CD4-positive, alpha-beta T cell treated with Interferon gamma for 1 hour (primary cell): ENCODE measurements at places on chromosomes 4 and X.

DNA sequence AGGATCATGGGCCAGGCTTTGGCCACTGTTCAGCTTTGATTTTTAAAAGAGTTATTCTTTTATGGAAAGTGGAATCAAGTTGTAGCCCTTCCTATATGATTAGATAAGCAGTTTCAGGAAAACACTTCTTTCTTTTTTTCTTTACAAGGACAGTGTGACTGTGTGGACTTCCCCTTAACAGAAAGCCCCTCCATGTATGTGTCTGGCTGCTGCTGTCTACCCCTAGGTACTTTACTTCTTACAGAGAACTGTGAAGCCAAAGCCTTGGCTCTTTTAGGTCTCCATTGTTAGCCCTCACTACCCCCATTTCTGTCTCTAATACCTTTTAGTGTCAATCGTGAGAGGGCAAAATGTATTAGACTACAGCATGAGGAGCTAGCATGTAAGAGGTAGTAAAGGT lies 19.1 kb downstream of the VSIG1 start:
- DNase-seq: no peak

DNA sequence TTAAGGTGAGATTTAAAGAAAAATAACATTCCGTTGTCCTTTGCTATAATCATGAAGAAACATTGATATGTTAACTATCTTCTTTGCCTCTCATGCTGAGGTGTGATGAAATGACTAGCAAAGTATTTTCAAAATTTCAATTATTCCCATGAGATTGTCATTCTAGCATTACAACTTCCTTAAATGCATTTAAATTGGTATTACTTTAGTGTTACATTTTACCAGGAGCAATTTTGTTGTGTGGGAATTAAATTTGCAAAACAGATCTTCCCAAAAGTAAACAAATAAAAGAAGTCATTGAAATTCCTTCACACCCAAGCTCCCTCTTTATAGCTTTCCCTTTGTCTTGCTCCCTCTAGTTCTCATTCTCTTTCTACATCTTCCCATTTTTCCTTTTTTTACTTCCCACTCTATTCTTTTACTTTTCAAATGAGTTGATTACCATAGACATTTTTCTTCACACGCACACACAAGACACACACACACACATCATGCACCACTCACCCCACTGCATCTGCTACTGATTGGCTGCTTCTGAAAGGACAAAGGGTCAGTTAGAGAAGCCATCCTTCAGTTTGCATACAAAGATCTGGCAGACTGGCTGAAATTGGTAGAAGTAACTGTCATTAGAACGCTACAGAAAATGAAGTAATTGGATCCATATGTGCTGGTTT lies 10.0 kb upstream of the APELA start:
- no peak for DNase-seq

GRCh38 chr4:118076958-118077766 lies 42.9 kb downstream of the NDST3 start:
- DNase-seq: no peak

- DNase-seq: no peak
These were observed 94.2 kb downstream of the PPP3CA start for GRCh38 chr4:101253121-101253520.

DNA sequence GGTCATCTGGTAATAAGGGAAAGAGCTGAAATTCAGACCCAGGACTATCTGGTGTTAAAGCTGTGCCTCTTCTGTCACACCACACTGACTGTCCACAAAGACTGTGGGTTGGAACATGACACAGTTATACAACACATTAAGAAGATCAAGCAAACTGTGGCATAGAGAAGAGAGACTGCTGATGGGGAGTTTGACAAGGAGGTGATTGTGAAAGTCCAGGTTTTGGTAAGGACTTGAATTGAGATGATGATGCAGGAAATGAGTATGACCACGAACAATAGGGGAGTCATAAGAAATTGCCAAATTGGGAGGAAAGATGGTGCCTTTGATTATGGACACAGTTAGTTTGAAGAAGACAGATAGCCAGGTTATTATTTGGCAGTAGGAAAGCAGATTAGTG lies 163.4 kb downstream of the PDGFRA start:
- DNase-seq: no peak

GRCh38 chrX:131988236-131988635 lies 34.9 kb upstream of the STK26 start:
- DNase-seq: no peak

GRCh38 chrX:101136235-101136634 lies 38.2 kb downstream of the CENPI start:
- DNase-seq: no peak

GRCh38 chrX:13005661-13006473 lies 31.0 kb downstream of the TMSB4X start:
- no peak for DNase-seq

DNA sequence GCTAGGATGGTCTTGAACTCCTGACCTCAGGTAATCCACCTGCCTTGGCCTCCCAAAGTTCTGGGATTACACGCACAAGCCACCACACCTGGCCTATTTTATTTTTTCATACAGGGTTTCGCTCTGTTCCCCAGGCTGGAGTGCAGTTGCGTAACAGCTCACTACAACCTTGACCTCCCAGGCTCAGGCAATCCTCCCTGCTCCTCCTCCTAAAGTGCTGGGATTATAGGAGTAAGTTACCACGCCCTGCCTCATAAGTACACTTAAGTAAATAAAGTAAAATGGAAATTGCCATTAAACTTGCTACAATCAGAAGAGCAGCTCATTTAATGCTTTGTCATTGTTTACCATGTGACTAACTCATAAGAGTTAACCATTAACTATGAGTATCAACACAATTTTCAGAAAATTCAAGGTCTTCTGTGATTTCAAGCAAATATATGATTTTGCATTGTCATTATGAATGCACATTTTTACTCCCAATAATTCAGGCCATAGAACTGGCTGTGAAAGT lies 12.3 kb downstream of the UGDH start:
- no peak for DNase-seq

- DNase-seq: no peak
These were observed 217.9 kb downstream of the HS6ST2 start for GRCh38 chrX:132740316-132741123.
